ENCODE measurements at places on chromosomes 11 and 22.

- DNase-seq, result no peak
These were observed 862 bp downstream of the GGA1 start for GRCh38 chr22:37609240-37610152.

GRCh38 chr22:35337932-35338331 is 38.2 kb downstream of the TOM1 start:
- DNase-seq, result no peak

DNA sequence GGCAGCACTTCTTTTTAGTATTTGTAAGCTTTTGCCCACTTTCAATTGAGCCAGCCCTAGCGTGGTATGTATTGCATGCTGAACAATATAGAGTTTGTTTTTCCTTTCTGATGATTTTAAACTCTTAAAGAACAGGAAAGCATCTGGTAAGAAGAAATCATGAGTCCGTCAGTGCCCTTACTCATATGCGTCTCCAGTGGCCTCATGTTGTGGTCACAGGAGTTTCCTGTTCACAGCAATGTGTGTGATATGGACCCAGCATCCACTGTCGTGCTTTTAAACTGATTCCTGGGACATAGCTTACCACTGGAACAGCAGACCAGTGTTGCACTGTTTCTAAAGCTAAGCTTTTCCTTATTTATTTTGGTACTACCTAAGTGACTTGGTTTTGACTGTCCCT is 40.1 kb downstream of the BID start:
- DNase-seq, result no peak

- no peak for DNase-seq
These were observed 12.1 kb downstream of the SF3A1 start for GRCh38 chr22:30344447-30345200.

GRCh38 chr11:114880442-114880841 is 202.1 kb downstream of the NXPE2 start:
- DNase-seq, result no peak

GRCh38 chr22:46193898-46194310 is 43.6 kb downstream of the PPARA start:
- DNase-seq, result no peak

DNA sequence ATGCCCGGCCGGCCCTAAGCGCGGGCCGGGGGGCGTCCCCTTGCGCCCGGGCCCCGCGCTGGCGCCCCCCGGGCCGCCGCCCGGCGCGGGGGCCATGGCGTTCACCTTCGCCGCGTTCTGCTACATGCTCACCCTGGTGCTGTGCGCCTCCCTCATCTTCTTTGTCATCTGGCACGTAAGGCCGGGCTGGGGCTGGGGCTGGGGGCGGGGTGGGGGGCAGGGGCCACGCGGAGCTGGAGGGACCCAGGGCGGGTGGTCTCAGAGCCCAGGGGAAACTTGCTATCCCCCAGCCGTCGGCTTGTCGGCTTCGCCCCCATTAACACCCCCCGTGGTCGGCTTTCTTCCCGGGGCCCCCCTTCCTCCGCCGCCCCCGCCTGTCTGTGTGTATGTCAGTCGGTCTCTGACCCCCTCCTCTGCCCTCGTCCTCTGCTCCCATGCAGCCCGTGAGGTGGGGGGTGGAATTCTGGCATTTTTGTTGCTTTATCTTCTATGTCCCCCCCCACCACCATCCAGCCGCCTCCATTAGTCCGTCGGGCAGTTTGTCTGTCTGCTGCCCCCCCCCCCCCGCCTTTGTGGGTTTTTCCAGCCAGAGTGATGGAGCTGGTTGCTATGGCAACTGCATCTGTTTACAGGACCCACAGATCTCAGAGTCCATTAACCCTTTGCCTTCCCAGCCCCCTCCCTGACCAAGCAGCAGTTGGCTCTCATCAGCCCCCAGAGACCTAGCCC is 552 bp downstream of the CNIH2 start:
- no peak for DNase-seq

DNA sequence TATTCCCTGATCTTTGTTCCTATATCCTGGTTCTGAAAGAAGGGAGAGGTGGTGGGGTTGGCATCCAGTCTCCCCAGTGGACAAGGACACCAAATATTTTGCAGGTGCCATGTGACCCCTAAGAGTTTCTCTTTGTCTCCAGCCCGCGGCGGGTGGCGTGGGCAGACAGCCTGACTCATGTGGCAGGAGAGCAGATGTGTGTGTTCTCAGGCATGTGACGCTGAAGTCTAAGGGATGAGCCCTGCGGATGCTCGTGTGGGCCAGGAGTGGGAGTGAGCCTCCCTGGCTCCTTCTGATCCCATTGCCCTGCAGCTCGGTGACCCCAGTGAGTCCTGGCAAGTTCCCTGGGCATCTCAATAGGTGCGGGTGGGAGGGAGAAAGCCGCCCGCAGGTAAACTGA is 94.8 kb upstream of the TBCEL start:
- no peak for DNase-seq

DNA sequence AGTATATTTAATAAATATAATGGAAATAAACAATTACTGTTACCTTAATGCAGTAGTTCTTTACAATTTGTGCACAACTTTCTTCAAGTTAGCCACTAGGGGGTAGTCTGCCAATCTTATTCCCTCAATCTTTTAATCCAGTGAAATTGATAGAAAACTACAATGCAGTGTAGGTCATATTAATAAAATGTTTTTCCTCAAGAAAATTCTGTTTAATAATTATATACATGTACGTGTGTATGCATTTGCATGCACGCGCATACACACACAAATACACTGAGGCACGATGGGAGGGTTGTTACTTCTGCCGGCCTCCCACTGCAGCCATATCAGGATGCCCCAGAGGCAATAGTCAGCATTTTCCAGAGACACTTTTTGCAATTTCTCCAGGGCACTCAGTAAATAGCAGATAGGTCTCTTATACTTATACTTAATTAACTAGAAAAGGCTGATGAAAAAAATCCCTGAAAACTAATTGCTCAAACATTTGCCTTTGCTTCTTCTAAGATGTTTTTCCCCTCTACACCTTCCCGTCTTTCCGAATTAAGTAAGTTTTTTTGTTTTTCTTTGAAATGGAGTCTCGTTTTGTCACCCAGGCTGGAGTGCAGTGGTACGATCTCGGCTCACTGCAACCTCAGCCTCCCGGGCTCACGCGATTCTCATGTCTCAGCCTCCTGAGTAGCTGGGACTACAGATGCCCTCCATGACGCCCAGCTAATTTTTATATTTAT is 3.1 kb downstream of the GAB2 start:
- no peak for DNase-seq

GRCh38 chr22:23604939-23605712 is 25.0 kb upstream of the IGLL1 start:
- DNase-seq, result no peak

- DNase-seq, result no peak
These were observed 40.0 kb upstream of the SORL1 start for GRCh38 chr11:121412000-121412587.

DNA sequence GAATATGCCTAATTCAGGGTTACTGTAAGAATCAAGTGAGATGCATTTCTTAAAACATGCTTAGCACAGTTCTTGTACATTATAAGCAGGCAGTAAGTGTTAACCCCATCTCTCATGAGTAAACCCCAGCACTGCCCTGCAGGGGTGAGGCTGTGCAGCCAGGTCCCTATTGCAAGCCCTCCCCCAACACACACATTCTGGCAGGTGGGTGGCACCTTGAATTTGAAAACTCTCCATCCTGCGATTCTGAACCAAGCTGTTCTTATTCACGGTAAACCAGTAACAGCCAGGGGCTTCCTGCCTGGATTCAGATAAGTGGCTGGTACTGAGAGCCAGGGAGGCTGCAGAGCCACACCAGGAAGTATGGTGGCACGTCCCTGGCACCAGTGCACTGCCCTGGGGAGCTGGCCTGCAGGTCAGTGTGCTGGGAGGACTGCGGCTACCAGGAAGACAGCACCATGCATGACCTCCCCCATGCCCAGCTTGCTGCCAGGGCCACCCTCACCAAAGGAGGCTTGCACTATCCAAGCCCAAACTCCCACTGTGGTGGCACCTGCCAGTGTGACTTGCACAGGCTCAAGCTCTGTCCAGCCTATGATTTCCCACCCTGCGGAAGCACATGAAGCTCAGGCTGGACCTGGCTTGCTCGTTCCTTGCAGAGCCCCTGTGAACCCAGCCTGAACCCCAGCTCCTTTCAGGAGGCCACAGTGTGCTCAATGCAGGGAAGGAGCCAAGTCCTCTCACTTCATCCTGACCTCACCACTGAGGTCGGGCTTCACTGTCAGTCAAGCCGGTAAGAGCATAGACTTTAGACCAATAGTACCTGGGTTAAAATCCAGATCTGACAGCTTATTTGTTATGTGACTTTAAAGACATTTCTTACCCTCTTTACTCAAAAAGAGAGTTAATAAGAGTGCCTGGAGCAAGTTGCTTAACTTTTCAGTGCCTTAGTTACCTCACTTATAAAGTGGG is 88.1 kb downstream of the MICAL2 start:
- no peak for DNase-seq

DNA sequence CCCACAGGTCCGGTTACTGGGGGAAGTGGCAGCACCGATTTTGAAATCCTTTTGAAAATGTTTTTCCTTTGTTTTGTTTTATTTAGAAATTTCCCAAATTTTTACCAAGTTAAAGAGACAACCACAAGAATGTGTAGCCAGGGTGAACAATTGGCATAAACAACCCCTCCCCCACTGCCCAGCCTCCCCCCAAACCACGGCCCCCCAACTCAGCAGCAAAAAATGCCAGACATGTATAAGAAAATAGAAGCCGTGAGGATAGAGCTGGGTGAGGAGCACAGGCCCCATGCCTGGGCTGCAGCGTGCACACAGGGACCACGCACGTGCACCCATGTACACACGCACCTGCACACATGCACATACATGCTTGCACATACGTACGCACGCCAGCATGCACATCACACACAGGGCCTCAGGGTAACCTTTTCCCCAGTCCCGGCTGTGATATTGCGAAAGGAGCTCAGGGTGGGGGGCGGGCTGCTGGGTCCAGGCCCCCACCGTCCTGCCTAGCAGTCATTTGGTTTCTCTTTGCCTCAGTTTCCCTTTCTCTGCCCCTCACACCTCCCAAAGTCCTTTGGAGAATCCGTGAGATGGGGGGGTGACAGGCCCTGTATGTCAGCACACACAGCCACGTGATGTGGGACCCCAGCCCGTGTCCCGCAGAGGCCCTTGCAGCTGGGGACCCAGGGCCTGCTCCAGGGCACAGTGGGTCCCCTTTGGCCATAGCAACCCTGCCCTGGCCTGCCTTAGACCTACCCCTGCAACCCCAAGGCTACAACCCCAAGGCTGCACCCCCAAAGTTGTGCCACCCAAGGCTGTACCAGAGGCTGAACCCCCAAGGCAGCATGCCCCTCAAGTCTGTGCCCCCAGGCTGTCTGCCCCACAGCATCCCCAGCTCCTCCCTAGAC is 42.9 kb downstream of the IGF2 start:
- DNase-seq, result no peak

GRCh38 chr22:40782521-40782920 is 36.6 kb downstream of the SLC25A17 start:
- DNase-seq, result no peak

- no peak for DNase-seq
These were observed 48.6 kb downstream of the ELFN2 start for GRCh38 chr22:37378642-37379058.

GRCh38 chr22:45689211-45689610 is 17.6 kb downstream of the ATXN10 start:
- no peak for DNase-seq

DNA sequence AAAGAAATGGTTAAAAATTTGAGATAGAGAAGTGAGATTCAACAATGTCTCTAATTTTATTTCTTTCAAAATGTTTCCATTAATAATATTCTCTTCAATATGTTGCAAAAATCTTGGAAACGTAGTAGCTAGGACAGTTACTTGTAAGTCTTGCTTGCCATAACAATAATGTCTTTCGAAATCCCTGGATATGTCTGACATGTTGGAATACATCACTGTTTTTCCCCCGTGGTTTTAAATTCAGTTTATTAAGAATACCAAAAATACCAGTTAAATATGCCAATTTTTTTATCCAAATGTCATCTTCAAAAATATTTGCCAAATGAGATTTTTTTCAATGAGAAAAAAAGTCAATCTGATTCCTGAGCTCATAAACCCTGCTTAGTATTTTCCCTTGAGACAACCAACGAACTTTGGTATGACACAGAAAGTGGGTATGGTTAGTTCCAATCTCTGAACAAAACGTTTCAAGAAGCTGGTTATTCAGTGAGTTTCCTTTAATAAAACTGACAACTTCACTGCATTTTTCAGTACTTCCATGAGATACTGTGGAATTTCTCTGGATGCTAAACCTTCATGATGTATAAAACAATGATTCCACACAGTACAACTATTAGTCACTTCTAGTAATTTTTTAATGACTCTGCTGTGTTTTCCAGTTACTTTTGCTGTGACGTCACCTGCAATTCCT is 36.7 kb upstream of the AMPD3 start:
- DNase-seq, result no peak

GRCh38 chr11:46309814-46310259 is 32.4 kb downstream of the CREB3L1 start:
- no peak for DNase-seq

- DNase-seq, result no peak
These were observed 1.2 kb upstream of the INTS5 start for GRCh38 chr11:62654297-62654696.

DNA sequence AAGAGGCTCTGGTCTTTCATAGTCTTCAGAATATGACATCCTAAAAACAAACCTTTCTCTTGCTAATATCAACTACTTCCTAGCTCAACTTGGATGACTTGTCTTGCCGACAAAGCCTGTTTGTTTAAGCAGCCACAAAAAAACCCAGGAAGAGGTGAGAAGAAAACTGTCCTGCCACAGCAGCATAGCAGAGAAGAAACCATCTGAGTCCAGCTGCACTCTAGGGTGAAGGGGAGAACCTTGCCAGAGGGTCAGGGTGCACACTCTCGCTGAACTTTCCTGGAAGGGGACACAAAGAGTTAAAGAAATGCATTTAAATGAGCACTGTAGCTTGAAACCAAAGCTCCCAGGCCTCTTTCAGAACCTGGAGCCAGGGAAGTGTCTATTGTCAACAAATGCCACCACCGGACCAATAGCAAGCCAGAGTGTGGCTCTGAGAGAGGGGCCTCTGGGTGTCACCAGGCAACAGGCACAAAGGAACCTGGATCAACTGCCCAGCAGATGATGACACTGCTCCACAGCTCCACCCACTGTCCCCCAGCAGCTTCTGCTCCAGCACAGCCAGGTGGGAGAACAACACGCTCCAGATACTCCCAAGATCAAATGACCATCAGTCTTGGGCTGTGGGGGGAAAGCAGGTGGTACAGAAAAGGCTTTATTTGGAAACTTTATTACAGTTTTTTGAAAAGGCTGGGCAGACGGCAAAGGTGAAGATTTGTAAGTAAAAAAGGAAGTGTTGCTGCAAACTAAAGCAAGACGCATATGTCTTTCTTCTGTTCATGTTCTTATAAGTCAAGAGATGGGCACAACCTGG is 105.7 kb downstream of the RASSF10 start:
- no peak for DNase-seq

- no peak for DNase-seq
These were observed 6.2 kb downstream of the ME3 start for GRCh38 chr11:86666193-86666592.

DNA sequence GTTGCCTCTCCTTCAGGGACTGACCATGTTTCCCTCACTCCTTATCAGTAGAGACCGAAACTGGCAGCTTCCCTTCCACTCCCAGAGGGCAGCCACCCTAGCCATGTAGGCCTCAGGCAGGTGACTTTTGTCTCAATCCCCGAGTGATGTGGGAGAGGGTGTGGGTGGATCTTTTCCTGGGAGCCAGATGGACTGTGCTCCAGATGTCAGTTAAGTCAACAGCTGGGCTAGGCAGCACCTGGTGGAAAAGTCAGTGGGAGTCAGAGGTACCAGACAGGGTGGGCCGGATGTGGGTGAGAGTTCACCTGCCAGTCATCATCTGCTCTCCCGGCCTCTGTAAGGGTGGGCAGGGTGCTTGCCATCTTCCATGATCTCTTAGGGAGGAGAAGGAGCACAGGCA is 1.9 kb downstream of the BANF1 start:
- DNase-seq, result no peak

- DNase-seq, result no peak
These were observed 2.5 kb downstream of the ROBO3 start for GRCh38 chr11:124867700-124868099.

All from activated effector memory CD4-positive, alpha-beta T cell treated with Interleukin-2 at 50 U/mL for 16 hours (primary cell).